ENCODE measurements at places on chromosomes 5 and 9. TPM values are rescaled to one million over a fixed set of nuclear protein-coding genes. Genes with fewer than 3 reads are reported as not detected.

Gene PLAC8L1
- 1.7 TPM for total RNA-seq

Gene RGS3
- 32.9 TPM for total RNA-seq

Gene PKD2L2
- total RNA-seq: not detected

Gene KCNMB1
- not detected for total RNA-seq

Gene GPR150
- total RNA-seq: not detected

Gene GFPT2
- not detected for total RNA-seq

Gene NUTM2F
- not detected for total RNA-seq

Gene PCDHB3
- not detected for total RNA-seq

Gene QRFP
- total RNA-seq: not detected

Gene IFNA21
- not detected for total RNA-seq

Gene RPS23
- 2,928 TPM for total RNA-seq

Gene STKLD1
- 1.4 TPM for total RNA-seq

Gene MYO10
- total RNA-seq: 1.7 TPM

Gene LEAP2
- 5.4 TPM for total RNA-seq

Gene MSANTD3
- 33.1 TPM for total RNA-seq

Gene HEMGN
- total RNA-seq: 3.8 TPM

Gene ARL14EPL
- not detected for total RNA-seq
